A673 (cell line): ENCODE measurements at places on chromosomes 12 and 14. TPM values are rescaled to one million over a fixed set of nuclear protein-coding genes. Genes with fewer than 3 reads are reported as not detected.

- no peak overlapping the region for H3K27ac ChIP-seq
- peaks cover 10% of the 10 kb centered on the region for H3K36me3 ChIP-seq
- H3K4me3 ChIP-seq: no peak overlapping the region
- peaks cover 13% of the 10 kb centered on the region for H3K4me1 ChIP-seq
- no peaks in the 10 kb centered on the region for H3K27me3 ChIP-seq
Observed at GRCh38 chr14:24310265-24310645, 315 bp downstream of the LTB4R2 start.

DNA sequence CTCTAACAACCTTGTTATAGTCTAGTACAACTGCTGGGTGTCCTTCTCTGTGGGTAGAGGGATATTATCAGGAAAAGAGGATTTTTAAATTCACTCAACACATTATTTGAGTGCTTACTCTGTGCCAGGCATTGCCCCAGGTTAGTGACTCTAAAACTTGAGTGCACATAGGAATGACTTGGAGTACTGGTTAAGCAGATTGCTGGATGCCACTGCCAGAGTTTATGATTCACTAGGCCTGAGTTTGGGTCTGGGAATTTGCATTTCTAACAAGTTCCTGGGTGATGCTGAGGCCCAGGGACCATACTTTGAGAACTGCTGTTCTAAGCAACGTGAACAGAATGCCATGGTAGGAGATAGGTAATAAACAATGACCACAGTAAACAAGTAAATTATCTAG lies 96.6 kb downstream of the CFAP54 start:
- H3K4me1 ChIP-seq: no peaks in the 10 kb centered on the region
- no peak overlapping the region for H3K4me3 ChIP-seq
- no peaks in the 10 kb centered on the region for H3K27me3 ChIP-seq
- no peak overlapping the region for H3K27ac ChIP-seq

GRCh38 chr14:26597071-26597588 lies 703 bp downstream of the NOVA1 start:
- H3K4me1 ChIP-seq: peaks cover 21% of the 10 kb centered on the region
- H3K4me3 ChIP-seq: peak overlapping the region; percentile 78
- no peaks in the 10 kb centered on the region for H3K36me3 ChIP-seq
- peak overlapping the region; percentile 43 for H3K27ac ChIP-seq
- no peak for DNase-seq

DNA sequence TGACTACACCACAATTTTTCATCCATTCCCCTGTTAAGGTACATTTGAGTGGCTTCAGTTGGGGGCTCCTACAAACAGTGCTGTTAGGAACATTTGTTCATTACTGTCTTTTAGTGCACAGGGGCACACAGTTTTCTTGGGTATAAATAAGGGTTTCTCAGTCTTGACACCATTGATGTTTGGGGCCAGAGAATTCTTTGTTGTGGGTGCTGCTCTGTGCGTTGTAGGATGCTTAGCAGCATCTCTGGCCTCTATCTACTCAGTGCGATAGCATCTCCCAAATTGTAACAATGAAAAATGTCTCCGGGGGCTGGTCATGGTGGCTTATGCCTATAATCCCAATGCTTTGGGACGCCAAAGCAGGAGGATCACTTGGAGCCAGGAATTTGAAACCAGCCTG lies 153.0 kb upstream of the MYL2 start:
- no peaks in the 10 kb centered on the region for H3K36me3 ChIP-seq
- no peaks in the 10 kb centered on the region for H3K4me1 ChIP-seq

DNA sequence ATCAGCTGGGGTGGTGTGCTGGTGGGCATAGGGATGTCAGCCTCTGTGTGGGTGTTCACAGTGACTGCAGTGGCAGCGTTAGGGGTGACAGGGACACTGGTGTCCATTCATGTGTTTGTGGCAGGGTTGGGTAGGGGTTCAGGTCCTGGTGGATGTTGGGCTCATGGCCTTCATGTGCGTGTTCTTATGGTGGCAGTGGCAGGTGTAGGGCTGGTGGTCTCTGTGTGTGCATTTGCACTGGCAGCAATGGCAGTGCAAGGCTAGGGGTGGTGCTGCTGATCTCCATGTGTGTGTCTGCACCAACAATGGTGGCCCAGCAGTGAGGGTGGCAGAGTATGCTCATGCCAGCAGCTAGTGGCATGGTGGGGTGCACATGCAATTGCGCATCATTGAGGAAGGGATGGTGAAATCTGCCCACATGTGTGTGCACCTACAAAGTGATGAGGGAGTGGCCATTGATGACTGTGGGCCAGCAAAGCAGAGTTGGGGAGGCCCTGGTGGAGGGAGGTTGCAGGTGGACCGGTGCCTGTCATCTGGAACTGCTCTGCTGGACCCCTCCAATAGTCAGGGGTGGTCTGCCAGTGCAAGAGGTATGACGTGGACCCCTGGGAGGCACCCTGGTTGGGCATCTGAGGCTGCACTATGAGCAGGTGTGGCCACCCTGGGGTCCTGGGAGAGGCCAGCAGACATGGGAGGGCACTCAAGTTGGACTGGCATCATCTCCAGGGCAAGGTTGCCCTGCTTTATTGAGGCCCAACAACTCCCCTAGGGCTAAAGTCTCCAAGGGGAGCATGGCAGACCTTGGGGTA lies 182.9 kb downstream of the TTC6 start:
- H3K4me3 ChIP-seq: no peak overlapping the region
- no peaks in the 10 kb centered on the region for H3K27me3 ChIP-seq
- DNase-seq: no peak
- no peak overlapping the region for H3K27ac ChIP-seq
- no peaks in the 10 kb centered on the region for H3K4me1 ChIP-seq
- H3K36me3 ChIP-seq: no peaks in the 10 kb centered on the region

GRCh38 chr12:129080821-129081220 lies 227.5 kb downstream of the GLT1D1 start:
- no peaks in the 10 kb centered on the region for H3K27me3 ChIP-seq
- no peaks in the 10 kb centered on the region for H3K4me1 ChIP-seq
- no peaks in the 10 kb centered on the region for H3K36me3 ChIP-seq
- no peak overlapping the region for H3K27ac ChIP-seq
- no peak overlapping the region for H3K4me3 ChIP-seq
- DNase-seq: no peak

GRCh38 chr14:104435147-104436046 lies 144.2 kb upstream of the C14orf180 start:
- no peak overlapping the region for H3K27ac ChIP-seq
- peaks cover 2% of the 10 kb centered on the region for H3K27me3 ChIP-seq
- no peaks in the 10 kb centered on the region for H3K4me1 ChIP-seq
- DNase-seq: no peak

DNA sequence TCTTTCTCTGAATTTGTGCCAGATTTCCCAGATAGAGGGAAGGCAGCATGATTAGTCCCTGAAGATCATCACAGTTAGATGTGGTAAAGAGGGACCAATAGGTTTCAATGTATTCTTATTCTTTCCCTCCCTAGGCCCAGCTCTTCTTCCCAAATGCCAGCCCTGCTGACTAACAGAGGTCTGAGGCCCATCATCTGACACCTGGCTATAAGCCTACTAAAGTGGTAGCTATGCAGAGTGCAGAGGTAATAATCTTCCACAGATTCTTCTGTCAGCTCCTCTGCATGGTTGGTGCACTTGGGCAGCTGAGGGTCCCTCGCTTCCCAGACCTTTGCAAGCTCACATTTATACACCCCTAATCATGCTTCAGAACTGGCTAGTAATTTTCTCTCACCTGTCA lies 63.7 kb upstream of the PZP start:
- H3K27ac ChIP-seq: no peak overlapping the region
- H3K27me3 ChIP-seq: no peaks in the 10 kb centered on the region
- H3K4me1 ChIP-seq: no peaks in the 10 kb centered on the region
- no peak for DNase-seq

DNA sequence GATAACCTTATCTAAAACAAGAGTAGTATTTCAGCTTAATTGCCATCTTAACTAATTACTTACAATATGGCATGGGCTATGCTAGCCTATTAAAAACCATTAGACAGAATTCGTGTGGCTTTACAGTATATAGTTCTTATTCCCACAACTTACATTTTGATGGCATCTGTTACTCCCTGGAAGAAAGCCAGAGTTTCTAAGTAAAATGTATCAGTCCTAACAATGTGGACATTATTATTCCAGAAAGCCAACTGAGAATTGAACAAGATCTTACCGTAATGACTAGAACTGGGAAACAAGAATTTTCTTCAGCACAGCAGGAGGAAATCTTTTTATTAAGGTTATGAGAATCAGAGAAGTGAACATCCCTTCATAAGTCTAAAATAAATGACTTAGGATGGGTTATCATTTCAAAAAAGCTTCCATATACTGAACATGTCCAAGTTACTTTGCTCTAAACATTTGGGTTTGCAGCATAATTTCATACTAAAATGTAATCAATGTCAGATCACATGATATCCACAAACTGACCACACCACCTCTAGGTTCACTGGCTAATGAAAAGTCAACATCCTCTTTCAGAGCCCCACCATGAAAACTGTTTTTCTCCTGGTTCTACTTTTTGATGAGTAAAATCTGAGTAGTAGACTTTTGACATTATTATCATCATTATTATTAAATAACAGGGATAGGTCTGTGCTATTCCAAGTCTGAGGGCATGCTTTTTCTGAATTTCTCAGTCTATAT lies 179.7 kb downstream of the SSPN start:
- no peaks in the 10 kb centered on the region for H3K36me3 ChIP-seq
- H3K27ac ChIP-seq: no peak overlapping the region
- no peaks in the 10 kb centered on the region for H3K4me1 ChIP-seq
- H3K27me3 ChIP-seq: no peaks in the 10 kb centered on the region
- H3K4me3 ChIP-seq: no peak overlapping the region

GRCh38 chr14:100150932-100151587 lies 8.4 kb downstream of the DEGS2 start:
- no peak for DNase-seq
- no peaks in the 10 kb centered on the region for H3K36me3 ChIP-seq
- H3K27me3 ChIP-seq: no peaks in the 10 kb centered on the region
- H3K27ac ChIP-seq: no peak overlapping the region
- no peak overlapping the region for H3K4me3 ChIP-seq
- H3K4me1 ChIP-seq: no peaks in the 10 kb centered on the region

DNA sequence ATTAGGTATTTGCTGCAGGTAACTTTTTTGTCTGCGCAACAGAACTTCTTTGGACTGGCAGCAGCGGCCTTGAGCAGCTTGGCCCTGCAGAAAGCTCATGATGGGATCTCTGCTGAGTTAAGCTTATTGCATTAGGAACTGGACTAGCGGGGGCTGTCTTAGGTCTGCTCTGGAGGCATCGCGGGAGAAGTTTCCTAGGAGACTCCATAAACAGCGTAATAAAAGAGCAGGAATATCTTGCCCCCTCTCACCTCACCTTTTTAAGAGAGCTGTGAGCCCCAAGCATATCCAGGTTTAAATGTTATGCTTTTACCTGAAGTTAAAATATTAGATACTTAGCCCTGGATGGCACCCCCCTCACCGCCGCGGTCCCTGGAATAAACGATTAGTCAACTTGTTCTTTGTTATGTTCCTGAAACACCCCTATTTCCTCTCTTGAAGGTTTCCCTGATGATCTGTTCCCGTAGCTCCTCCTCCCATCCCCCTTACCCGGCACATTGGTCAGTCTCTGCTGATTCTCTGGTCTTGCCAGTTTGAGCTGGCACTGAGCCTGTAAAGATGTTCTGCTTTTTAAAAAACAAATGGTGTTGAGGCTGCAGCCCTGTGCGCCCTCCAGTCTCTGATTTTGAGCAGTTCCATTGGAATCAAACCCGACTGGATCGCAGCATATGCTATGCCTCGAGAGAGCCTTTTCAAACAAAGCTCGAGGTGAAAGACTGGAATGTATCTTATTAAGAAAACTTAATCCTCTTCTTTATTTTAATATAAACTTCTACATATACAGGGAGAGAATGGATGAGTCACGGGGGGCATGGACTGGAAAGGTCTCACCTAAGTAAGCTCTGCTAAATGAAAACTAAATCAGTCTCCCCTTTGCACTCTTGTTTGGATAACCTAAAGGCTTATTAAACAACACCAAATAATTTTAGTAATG lies 1.9 kb downstream of the MLXIP start:
- peaks cover 30% of the 10 kb centered on the region for H3K4me1 ChIP-seq
- no peaks in the 10 kb centered on the region for H3K36me3 ChIP-seq
- no peak for DNase-seq
- H3K4me3 ChIP-seq: peak overlapping the region; percentile 68

GRCh38 chr12:107704041-107704440 lies 18.4 kb downstream of the PWP1 start:
- H3K4me3 ChIP-seq: no peak overlapping the region
- no peak overlapping the region for H3K27ac ChIP-seq
- no peak for DNase-seq

DNA sequence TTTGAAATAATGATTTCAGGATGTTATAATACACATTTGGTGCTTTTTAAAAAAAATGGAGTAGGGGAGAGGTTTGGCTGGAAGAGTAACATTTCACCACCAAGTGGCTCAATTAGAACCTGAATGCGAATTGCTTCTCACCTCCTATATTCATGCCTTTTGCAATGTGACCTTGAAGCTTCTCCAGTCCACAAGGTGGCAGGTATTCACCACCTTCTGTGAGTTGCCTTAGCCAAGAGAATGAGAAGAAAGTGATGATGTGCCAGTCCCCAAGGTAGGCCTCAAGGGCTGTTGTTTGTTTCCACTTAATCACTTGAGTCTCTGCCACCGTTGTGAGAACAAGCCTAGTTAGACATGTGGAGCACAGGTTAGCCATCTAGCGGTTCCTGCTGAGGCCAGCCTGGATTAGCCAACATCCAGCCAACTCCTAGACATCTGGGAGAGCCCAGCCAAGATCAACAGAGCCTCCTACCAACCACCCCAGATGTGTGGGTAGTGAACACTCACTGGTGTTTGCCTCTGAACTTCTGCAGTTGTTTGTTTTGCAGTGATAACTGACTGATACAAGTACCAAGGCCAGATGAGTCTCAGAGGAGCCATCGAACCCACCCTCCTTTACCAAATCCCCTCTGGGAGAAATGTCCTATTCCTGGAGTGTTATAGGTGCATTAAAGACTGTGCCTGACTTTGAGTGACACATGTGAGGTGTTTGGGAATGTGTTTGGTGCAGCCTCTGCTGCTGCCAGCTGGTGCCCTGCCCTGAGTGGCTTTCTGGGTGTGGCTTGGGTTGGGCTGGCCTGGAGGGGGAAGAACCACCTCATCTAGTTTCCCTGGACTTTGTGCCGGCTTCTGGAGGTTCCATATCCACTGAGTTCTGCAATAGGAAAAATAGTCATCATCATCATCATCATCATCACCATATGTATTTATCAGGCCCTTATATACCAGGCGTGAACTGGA lies 132.5 kb upstream of the RFLNA start:
- DNase-seq: no peak
- no peak overlapping the region for H3K4me3 ChIP-seq
- no peak overlapping the region for H3K27ac ChIP-seq
- no peaks in the 10 kb centered on the region for H3K4me1 ChIP-seq
- no peaks in the 10 kb centered on the region for H3K27me3 ChIP-seq
- no peaks in the 10 kb centered on the region for H3K36me3 ChIP-seq

GRCh38 chr14:22485178-22485577 lies 103.8 kb downstream of the DAD1 start:
- no peaks in the 10 kb centered on the region for H3K27me3 ChIP-seq
- no peak overlapping the region for H3K4me3 ChIP-seq
- no peak for DNase-seq

Gene PABPN1
- total RNA-seq: 275 and 287 TPM in 2 replicates

Gene TMEM132D
- total RNA-seq: not detected in 2 replicates

Gene PCNX4
- 64.0 and 66.0 TPM in 2 replicates for total RNA-seq

Gene TM7SF3
- total RNA-seq: 51.1 and 53.5 TPM in 2 replicates

Gene PLEK2
- total RNA-seq: 3.7 and 6.8 TPM in 2 replicates

Gene CLEC4E
- not detected in 2 replicates for total RNA-seq

Gene SRGAP1
- total RNA-seq: 9.7 and 11.0 TPM in 2 replicates
